ENCODE measurements at places on chromosomes 5 and 9.
A peak's percentile ranks its signal among the peaks of the same experiment; 100 is the strongest.

DNA sequence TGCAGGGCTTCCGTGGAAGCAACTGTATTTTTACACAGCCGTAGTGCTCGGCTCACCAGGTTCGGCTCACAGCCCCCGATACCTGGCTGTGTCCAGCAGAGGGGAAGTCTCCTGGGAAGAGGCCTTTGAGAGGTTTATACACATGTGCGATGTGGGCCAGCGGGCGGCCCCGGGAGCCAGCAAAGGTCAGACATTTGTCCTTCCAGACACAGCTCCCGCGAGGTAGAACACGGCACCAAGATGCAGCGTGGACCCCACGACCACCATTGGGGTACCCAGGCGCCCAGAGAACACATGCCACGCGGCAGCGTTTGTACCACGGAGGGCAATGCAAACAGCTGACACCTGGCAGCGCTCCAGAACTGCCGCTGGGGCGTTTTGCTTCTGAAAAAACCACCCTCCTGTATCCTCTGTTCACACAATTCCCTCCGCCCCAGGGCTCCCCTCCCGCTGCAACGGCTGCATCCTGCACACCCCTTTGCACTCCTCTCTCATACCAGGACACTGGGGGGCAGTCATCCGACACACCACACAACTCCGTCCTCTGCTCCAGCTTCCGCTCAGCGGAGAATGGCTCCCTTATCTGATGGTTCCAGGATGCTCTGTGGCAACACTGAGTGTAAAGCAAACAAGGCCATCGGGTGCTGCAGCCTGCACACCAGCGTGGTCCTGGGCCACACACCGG, 235.3 kb downstream of the SYK start:
- DNase-seq: peak; percentile 2

DNA sequence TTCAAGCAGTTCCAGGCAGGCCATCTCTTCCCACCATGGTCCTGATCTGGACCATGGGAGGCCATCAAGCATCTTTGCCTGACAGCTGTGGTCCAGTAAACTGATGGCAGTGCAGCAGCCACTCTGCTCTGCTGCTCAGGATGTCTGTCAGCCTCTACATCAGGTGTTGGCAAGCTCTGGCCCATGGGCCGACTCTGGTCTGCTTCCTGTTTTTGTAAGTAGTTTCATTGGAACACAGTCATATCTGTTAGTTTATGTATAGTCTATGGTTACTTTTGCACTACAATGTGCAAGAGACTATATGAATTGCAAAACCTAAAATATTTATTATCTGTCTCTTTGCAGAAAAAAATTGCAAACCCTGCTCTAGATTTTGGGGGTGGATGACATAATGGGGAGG, 225.0 kb downstream of the KCTD16 start:
- DNase-seq: no peak

- DNase-seq: no peak
These were observed 142.8 kb downstream of the PDZD2 start for GRCh38 chr5:31781772-31782171.

DNA sequence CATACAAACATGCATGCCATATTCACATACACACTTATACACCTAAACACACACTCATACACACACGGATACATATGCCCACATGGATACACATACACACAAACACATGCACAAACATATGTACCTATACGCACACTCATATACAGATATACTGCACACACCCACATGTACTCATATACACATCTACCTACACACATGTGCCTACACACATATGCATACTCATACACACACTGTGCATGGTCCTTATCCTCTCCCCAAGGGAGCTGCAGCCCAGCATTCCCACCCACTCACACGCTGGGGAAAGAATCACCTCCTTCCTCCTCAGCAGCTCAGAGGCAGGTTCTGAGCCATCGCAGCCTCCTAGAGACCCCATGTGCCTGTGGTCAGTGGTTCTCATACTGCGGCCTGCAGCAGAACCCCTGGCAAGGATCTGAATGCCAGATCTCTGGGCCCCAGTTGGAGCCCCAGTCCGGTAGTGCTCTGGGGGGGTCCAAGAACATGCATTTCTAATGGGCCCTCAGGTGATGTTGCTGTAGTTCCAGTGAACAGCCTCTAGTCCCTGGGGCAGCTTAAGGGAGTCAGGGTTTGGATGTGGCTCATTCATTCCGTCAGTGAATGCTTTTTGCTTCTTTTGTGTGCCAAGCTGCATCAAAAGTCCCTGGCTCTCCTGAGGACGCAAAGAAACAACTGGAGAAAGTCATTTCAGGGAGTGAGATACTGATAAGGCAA, 39.0 kb downstream of the SEMA4D start:
- DNase-seq: no peak

DNA sequence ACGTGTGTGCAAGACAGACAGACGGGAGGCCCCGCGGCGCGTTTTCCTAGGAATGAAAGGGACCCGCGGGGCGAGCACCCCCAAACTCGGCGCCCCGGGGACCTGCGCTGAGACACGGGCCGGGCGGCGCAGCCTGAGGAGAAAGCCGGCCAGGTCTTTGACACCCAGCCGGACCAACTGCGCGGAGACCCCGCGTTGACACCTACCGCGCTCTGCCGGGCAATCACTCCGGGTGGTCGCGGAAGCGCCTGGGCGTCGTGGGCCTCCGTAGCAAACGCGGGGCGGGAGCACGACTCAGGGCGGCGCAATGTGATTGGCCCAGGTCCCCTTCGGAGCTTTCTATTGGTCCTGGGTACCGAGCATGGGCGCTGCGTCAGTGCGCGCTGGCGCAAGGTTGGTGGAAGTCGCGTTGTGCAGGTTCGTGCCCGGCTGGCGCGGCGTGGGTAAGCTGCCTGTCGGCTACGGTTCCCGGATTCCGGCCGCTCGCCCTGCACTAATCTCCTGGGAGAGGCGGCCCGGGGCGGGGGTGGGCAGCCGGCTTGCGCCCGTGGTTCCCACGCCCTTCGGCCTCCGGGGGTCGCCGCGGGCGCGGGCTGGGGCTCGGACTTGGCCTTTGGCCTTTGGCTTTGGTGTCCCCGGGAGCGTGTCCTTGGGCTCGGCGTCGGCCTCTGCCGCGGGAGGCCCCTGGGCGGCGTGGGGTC, at the start of the genes FASTKD3 and MTRR:
FASTKD3 (minus strand) TSS at position 259 of the 701 bp plus-strand sequence. CDS start 948 bp downstream, outside the sequence.
MTRR (plus strand) TSS at position 376 of the 701 bp plus-strand sequence. CDS start 1,647 bp downstream, outside the sequence.
- DNase-seq: peak; percentile 19

DNA sequence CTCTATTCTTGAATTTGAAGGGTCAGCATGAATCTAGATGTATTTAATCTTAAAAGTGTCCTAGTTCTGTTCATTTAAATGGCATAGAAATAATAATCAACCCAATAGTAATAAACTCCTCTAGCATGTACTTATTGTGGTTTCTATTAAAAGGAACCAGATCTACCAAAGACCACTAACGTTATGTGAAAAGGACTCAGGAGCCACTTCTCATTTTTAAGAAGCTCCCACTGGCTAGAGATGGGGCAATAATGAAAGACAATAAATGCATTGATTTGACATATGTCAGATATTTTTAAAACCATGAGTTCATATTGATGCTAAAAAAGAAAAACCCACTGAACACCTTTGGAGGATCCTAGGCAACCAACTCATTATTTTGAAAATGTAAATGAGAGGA, 191.9 kb downstream of the ATP10B start:
- no peak for DNase-seq

- no peak for DNase-seq
These were observed 117.3 kb downstream of the GDNF start for GRCh38 chr5:37722236-37723161.

DNA sequence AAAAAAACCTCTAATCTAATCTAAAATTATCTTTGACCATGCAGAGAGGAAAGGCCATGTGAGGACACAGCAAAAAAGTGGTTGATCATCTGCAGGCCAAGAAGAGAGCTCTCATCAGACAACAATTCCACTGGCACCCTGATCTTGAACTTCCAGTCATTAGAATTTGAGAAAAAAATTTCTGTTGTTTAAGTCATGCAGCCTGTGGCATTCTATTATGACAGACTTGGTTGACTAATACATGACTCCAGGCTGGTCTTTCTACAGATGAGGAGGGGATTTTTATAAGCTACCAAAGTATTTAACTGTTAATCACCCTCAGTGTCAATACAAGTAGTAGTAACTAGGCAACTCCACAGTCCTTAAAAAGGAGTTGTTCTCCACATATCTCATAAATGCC, 358.5 kb upstream of the RGMB start:
- no peak for DNase-seq

- DNase-seq: no peak
These were observed 80.4 kb downstream of the LIX1 start for GRCh38 chr5:97062046-97062445.

GRCh38 chr5:177508221-177508611, 1.4 kb downstream of the DOK3 start:
- no peak for DNase-seq

GRCh38 chr5:150328515-150328914, 25.8 kb upstream of the ARSI start:
- no peak for DNase-seq

DNA sequence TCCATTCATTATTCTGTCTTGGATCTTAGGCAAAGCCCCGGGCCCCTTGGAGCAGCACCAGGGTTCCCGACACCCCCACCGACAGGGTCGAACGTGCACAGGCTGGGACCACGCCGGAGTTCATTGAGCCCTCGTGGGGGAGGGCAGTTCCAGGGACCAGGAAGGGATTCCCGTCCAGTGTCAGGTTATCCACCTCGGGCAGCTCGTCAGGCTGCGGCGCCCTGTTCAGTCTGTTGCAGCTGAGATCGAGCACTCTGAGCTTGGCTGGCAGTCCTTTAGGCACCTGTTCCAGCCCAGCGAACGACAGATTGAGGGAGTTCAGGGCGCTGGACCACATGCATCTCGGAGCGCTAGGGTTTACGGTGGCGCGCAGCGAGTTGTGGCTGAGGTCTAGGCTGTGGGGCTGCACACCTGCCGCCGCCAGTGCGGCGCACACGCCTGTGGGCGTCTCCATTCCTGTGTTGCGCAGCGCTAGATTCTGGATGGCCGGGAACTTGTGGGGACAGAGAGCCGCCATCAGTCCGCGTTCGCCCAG, 1.1 kb downstream of the CD14 start:
- DNase-seq: no peak

GRCh38 chr9:116451500-116452115, 235.5 kb upstream of the TRIM32 start:
- DNase-seq: no peak

- no peak for DNase-seq
These were observed 47.2 kb upstream of the FABP6 start for GRCh38 chr5:160181965-160182622.

DNA sequence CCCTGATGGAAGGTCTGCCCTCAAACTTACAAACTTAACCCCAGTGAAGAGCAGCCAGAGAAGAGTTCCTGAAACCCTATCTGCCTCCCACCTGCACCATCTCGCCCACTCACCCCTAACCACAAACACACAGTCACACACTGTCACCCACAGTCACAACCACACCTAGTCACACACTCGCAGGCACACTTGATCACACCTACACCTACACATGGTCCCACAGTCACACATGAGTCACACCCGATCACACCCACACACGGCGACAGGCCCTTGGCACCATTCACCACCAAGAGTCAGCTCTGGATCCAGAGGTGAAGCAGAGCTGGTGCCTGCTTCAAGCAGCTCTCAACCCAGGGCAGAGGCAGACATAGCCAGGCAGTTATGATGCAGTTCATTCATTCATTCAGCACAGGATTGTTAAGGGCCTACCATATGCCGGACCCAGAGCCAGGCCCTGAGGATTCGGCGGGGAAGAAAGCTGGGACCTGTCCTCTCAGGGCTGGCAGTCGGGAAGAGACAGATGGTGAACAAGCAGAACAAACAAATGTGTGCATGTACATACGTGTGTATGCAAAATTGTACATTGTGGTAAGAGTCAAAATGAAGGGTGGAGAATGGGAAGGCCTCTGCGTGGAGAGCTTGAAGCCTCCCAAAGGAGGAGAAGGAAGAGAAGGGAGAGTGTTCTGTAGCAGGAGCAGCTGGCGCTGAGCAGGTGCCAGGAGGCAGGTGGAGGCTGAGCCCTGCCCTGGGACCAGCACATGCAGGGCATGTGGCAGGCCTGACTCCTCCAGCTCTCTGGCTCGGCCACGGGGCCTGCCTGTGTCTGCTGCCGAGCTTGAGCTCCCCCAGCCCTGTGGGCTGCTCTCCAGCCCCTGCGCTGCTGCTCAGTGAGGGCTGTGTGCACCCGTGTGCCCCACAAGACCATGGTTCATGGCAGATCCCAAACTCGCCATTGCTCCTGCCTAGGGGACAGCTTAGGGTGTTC, 6.4 kb downstream of the TSPAN17 start:
- DNase-seq: no peak

GRCh38 chr9:91589101-91589553, 165.5 kb upstream of the NFIL3 start:
- DNase-seq: no peak

DNA sequence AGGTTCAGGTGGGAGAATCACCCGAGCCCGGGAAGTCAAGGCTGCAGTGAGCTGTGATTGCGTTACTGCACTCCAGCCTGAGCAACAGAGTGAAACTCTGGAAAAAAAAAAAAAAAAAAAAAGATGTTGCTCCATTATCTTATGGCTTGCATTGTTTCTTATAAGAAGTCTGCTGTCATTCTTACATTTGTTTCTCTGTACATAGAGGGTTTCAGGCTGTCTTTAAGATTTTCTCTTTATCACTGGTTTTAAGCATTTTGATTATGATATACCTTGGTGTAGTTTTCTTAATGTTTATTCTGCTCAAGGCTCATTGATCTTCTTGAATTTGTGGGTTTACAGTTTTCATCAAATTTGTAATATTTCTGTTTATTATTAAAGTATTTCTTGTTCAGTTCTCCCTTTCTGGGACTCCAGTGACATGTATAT, 35.2 kb downstream of the MVB12B start:
- DNase-seq: no peak

- no peak for DNase-seq
These were observed 816 bp downstream of the RBM18 start for GRCh38 chr9:122263699-122264349.

GRCh38 chr9:104905153-104905901, 22.6 kb downstream of the ABCA1 start:
- no peak for DNase-seq

DNA sequence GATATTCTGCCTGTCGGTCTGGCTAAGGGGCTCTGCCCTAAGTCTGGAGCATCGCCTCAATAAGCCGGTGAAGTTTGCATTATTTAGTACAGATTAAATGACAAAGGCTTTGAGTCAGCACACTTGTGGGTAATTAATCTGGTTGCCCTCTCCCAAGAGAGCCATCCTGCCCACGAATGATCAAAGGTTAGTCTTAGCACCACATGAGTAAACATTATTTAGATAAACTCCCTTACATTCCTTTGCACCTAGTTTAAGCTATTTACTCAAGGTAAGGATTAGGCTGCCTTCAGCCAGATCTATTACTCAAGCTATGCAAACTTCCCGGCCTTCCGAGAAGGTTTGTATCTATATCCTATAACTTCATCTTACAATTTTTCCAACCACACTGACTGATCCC, 572.1 kb downstream of the CHSY3 start:
- no peak for DNase-seq

GRCh38 chr9:113566712-113567071, 103.2 kb downstream of the RGS3 start:
- DNase-seq: no peak

- no peak for DNase-seq
These were observed 132.9 kb downstream of the RNF180 start for GRCh38 chr5:64298586-64298985.

DNA sequence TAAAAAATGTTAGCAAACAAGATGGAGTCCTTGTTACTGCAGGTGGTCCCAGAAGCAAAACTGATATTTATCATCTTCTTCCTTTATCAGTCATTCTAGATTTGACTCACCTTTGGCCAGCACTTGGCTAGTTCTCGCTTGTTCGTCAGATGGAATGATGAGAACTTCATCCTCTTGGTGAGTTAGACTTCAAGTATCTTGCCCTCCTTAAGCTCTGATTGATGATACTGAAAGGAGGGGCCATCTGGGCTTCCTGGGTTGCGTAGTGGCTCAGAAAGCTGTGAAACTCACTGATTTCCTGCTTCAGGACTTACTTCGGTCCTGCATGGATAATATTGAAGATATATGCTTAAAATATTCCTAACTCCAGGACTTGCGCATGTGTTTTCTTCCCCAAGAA, 1248.2 kb upstream of the CDH9 start:
- no peak for DNase-seq
